ENCODE measurements at places on chromosomes 2 and 18.

- DNase-seq, result no peak
Measured at GRCh38 chr2:44273596-44273995, 1.7 kb upstream of the SLC3A1 start.

DNA sequence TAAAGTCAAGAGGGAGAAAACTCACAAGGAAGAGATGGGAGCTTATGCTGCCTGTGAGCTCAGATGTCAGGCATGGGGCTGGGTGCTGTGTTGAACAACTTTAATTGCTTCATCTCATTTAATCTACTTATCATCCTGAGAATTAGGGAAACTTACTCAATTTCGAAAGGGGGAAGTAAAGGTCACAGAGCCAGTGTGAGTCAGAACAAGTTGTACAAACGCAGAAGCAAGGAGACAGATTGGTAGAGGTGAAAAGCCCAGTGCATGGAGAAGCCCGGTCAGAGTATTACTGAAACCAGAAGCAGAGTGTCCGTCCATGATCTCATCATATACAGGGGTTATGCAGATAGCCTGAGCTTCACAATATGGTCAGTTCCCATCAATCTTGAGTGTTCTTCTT, 281.1 kb upstream of the POU3F3 start:
- no peak for DNase-seq

DNA sequence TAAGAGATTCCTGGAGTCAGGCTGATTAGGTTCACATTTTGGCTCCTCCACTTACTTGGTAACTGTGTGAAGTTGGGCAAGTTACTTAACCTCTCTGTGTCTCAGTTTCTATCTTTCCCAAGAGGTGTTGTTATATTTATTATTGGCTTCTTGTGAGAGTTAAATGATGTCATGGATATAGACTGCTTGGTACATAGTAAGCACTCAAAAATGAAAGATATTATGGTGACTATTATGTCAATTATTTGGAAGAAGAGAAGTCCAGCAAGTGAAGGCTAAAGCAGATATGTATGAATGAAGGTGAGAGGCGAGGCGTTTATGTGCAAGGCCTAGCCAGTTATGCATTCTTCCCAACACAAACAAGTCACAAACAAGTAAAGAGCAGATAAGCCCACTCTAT, 417.4 kb downstream of the TSN start:
- no peak for DNase-seq

DNA sequence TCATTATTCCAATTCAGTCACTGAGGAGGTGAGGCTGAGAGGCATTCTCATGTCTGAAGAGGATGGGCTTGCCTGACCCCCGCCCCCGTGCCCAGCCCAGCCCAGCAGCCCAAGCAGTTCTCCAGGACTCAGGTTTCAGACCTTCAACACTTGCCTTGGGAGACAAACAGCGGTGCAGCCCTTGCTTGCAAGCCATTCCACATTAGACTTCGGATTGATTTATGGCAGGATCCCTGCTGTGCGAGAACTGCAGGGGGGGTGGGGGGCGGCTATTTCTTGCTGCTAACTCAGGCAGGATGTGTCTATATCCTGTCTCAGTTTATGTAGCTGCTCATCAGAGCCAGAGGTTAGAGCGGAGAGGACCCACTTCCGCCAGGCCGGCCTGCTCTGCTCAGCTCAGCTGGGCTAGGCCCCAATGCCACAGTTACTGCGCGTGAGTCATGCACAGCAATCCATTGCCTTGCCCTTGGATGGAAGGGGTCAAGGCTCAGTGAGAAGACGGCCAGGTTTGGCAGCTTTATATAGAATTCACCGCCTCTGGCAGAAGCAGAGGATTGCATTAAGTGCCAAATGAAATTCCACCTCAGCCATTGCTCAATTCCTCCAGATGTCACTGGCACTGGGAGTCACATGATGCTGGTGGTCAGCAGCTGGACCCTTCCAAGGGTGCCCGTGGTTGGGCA, 1.8 kb downstream of the GYPC start:
- peak; percentile 81 for DNase-seq

DNA sequence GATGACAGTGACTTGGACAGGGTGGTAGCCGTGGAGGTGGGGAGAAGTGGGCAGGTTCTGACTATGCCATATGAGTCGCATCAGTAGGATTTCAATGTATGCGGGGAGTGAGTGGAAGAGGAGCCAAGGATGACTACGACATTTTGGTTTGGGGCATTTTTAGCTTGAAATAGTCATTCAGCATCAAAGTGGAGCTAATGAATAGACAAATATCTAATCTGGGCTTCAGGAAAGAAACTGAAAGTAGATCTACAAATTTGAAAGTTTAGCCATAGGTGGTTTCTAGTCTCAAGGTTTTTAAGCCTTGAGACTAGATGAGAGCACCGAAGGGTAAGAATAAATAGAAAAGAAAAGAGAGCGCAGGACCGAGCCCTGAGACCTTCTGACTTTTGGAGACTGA, 58.3 kb downstream of the FEZ2 start:
- DNase-seq, result no peak

GRCh38 chr2:943821-944220, 6.8 kb upstream of the SNTG2 start:
- DNase-seq, result no peak

DNA sequence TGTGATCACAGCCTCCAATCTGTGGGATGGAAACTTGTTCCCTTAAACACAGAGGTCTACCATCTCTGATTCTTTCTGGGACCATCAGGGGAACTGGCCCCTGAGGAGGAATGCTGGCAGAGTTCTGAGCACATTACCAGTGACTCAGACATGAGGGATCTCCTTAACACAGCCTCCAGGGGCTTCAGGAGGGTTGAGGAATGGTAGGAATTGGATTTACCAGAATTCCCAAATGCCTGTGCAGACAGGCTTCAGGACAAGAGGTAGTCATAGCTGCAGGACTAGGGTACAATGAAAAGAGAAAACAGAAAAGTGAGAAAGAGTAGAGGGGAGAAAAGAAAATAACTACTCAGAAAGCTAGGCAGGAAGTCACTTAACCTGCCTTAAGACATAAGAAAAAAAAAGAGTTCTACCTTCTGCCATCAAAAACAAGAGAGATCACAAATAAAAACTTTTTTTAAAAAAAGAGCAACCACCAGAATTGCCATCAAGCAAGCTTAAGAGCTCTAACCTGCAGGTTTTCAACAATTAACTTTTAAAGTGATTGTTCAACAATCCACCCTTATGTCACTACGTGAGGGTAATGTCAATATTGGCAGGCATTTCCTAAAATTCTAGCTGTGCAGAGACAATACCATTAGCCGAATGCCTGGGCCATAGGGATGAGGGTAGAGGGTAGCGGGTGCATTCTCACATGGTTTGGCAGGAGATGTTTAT, 524.4 kb downstream of the BCL11A start:
- DNase-seq, result no peak

DNA sequence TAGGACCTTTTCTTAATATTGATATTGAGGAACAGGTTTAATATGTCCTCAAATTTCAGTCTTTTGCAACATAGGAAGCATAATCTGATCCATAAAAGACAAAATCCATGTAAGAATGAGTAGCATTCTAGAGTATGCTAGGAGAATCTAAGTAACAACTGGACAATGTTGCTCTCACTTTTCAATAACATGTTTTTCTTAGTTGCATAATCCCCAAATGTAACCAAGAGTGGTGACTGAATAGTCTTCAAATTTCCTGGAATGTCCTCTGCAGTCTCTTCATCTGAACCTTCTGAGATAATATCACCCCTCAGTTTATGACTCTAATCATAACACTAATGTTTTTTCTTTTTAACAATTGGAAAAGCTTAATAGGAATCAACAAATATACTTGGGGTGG, 110.0 kb upstream of the ZEB2 start:
- DNase-seq, result no peak

DNA sequence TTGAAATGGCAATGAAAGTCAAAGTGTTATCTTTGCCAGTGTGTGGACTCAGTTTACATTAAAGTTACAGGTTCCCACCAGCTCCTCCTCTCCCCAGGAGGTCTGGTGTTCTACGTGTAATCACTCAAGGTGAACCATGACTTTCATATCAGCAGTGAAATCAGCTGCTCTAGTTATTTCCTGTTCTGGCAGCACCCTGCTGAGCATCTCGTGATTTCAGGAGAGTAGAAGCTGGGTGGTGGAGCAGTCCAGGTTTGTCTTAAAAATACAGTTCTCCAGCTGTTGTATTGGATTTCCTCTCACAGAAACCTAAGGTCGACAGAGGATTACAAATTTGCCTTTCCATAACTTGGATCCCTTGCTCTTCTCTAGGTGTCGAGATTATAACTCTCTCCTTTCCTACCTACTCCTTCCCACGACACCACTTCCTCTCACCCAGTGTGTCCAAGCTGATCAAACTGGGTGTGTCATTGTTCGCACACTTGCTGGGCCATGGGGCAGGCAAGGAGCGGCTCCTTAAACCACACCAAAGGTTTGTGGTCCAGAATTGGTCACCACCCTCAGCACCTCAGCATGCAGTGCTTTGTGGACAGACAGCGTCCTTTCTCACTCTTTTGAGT, 13.0 kb upstream of the ARHGAP25 start:
- DNase-seq, result no peak

DNA sequence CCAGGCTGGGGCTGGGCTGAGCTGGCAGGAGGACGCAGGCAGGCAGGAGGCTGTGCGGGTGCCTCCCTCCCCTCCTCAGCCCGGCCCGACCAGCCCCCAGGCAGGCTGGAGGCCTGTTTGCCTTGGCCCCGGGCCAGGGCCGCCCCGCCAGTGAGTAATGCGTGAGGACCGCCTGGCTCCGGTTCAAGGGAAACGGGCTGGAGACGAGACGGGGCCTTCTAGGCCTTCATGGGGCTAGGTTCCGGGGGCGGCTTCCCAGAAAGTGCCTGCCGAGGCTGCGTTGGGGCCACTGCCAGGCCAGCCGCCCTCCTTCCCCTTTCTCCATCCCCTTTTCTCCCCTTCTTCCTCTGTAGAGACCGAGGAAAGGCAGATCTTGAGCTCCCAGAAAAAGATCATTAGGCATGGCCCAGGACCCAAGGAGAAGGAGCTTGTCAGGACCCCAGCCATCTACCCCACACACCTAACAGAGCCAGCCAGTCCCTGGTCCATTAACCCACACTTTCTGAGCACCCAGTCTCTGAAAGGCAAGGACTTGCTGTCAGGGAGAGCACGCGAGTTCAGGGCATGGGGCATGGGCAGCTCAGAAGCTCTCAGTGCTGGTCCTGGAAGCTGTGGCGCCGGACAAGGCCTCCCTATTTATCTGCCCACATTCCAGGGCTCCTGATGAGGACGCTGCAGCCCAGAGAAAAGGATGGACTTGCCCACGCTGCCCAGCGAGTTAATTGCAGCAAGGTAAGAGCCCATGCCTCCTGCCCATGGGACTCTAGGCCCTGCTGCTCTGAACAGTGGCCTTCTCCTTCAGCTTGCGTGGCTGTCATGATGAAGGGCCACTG, 48.5 kb downstream of the SMAD7 start:
- no peak for DNase-seq

- no peak for DNase-seq
Measured at GRCh38 chr2:102601730-102602129, 17.6 kb upstream of the SLC9A2 start.

DNA sequence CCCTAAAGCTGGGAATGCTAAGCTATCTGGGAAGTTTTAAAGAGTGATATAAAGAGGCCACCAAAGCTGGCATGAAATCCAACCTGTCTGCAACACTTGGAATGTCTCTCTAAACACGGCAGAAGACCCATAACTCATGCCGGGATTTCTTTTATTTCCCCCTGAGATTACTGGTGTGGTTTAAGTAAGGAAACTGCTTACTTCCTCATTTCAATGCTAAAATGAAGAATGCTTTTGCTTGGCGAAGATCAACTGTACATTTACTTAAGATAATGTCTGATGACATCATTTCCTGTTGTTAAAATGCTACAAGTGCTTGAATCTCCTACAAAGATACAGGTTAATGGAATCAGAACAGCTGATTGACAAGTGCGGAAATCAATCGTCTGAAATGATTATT, 353.8 kb upstream of the SALL3 start:
- no peak for DNase-seq

- no peak for DNase-seq
Measured at GRCh38 chr18:26421931-26422330, 126.4 kb downstream of the KCTD1 start.

- DNase-seq, result no peak
Measured at GRCh38 chr2:181682795-181683517, 2.6 kb upstream of the NEUROD1 start.

DNA sequence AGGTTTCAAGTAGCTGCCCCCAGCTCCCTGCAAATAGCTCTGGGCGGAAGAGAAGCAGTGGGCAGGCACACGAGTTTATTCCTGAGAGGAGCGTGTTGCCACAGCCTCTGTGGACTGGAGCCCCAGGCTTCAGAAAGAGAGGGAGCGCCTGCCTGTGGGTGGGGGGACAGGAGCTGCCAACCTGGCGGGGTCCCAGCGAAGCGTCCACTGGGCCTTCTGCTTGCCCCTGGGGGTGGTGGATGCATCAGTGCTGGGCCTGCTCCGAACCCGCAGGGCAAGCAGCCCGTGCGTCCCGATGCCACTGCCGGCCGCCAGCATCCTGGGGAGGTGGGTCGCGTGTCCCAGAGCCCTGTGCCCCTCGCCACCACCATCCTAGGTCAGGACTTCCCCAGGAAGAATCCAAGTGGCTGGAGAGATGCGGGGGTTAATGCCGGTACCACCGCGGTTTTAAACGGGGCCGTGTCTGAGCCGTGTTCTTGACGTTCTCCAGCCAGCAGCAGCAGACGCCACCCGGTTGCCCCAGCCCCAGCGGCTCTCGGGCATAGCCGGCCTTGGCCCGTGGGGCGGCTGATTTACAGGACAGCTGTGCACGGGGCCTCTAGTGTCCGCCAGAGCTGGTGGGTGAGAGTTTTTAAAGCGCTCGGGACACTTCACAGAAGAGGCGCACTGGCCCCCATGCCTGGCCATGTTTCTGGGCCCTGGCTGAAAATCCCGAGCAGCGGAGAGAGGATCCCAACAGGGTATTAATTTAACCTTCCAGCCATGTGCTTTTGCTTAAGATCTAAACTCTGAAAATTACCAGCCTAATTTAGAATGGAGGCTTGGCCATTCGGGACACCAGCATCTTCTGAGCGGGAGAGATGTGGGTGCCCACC, 84.7 kb downstream of the NFATC1 start:
- DNase-seq, result no peak

- peak; percentile 67 for DNase-seq
Measured at GRCh38 chr18:58887613-58887963, 22.9 kb downstream of the ZNF532 start.

GRCh38 chr18:40810372-40810771, 1144.7 kb upstream of the PIK3C3 start:
- DNase-seq, result no peak

All from GM06990 (cell line).